Hindlimb muscle (tissue), 1 donor: ENCODE measurements at places on chromosomes 12 and 14. TPM values are rescaled to one million over a fixed set of nuclear protein-coding genes. Genes with fewer than 3 reads are reported as not detected.
A peak's percentile ranks its signal among the peaks of the same experiment; 100 is the strongest.

CIDEB gene
- 10.3 TPM for polyA plus RNA-seq

- DNase-seq: no peak
These were observed 44.9 kb upstream of the GAS2L3 start for GRCh38 chr12:100528471-100529127.

LIN7A gene
- polyA plus RNA-seq: 2.7 TPM

HRK gene
- 0.30 TPM for polyA plus RNA-seq

RERGL gene
- 0.21 TPM for polyA plus RNA-seq

- DNase-seq: no peak
These were observed 1.5 kb upstream of the RPAP3 start for GRCh38 chr12:47707355-47707754.

GRCh38 chr14:76546426-76547221 is 170.7 kb downstream of the ESRRB start:
- no peak for DNase-seq

TEX22 gene
- polyA plus RNA-seq: 0.56 TPM

GRCh38 chr12:27937768-27938167 is 34.8 kb downstream of the PTHLH start:
- DNase-seq: no peak

AKAP6 gene
- 67.7 TPM for polyA plus RNA-seq

FOXG1 gene
- polyA plus RNA-seq: not detected

GRCh38 chr14:85695300-85695699 is 165.4 kb downstream of the FLRT2 start:
- no peak for DNase-seq

DNA sequence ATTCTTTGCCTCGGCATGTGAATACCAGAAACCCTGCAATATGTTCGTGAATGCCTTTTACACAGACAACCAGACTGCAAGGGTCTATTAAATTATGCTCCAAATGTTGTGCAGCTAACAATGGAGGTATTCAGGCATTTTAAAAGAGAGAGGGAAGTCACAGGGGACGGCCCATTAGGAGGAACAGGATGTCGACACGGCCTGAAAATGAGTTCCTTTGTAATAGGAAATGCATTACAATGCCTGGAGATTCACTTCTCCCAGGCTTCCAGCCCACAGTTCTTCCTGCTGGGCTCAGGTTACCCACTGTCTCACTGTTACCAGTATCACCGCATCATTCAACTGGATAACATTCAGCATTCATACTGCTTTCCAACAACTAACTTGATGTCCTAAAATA is 2.5 kb downstream of the DUSP6 start:
- peak; percentile 58 for DNase-seq

- DNase-seq: no peak
These were observed 74.2 kb downstream of the FZD10 start for GRCh38 chr12:130236446-130236845.

DNA sequence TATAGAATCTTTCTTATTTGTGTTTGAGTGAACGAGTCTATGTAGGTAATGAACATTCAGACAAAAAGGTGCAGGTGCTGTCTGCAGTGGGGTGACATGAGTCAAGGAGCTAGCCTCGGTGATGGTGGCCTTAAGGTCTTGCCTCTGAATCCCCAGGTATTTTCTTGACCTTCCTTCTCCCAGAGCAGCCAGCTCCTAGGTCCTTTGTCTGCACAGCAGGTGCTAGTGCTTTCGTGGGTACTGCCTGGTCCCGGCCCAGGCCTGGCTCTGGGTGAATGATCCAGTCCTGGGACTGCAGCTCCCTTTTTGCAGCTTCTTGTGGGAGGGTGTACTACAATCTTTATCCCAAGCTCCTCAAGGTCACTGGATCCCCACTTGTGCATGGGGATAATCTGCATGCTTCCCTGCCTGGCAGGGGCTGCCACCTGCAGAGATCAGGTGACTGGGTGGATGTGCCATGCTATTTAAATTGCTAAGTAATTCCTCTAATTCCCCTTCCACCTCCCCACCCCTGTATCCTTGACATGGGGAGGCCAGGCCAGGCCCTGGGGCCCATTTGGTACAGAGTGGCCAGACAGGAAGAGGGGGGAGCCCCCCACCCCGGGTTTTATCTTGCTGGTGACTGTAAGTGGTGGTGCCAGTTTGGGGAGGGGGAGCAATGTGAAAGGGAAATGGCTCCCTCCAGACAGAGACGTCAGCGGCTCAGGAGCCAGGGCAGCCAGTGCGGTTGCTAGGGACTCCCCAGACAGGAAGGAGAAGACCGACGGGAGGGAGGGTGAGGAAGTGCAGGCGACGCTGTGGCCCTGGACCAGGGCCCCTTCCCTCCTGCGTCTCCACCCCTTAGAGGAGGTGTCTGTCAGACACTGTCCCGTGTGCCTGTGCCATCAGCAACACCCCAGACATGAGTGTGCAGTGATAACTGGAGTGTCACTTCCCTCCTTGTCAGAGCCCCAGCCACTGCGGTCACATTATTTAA is 6.7 kb downstream of the VASH1 start:
- DNase-seq: peak; percentile 42

- no peak for DNase-seq
These were observed 73.1 kb upstream of the PAWR start for GRCh38 chr12:79763766-79764452.

DNA sequence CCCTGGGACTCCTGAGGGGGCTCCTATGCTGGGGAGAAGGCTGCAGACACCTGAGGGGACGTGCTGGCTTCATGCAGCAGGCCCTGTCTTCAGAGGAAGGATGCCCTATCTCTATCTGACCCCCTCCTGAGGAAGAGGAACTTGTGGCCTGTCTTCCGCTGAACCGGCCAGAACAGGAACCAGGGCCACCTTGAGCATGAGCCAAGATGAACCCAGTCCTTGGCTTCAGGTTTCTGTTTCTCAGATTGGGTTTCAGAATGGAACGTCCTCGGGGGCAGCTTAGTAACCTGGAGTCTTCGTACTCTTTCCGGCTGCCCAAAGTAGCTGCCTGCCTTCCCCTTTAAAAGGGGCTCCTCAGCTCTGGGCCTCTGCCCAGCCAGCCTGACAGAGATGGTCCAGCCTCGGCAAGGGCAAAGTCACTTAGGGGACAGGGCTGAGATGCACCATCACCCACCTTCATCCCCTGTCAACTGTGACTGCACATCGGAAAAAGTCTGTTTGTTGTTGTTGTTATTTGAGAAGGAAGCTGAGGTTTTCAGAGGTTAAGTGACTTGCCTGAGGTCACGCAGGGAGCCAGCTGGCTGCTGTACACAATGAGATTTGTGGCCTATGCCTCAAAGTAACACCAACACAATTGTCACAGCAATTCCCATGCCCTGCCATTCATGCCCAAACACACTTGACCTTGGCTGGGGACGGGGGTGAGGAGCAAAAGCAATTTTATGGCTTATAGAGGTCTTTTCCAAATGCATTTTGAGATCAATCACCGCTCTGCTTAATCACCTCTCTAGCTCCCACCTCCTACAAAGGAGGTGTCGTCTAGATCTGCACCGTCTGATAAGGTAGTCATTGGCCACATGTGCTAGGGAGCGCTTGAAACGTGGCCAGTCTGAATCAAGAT is 13.4 kb downstream of the ASB2 start:
- DNase-seq: no peak

GALNT8 gene
- 4.4 TPM for polyA plus RNA-seq

GRCh38 chr14:81727218-81727617 is 193.6 kb upstream of the SEL1L start:
- no peak for DNase-seq

TAS2R20 gene
- 1.3 TPM for polyA plus RNA-seq

- DNase-seq: no peak
These were observed 309.7 kb downstream of the BMP4 start for GRCh38 chr14:53646925-53647324.

ABCC9 gene
- polyA plus RNA-seq: 84.5 TPM

FBXL14 gene
- 5.5 TPM for polyA plus RNA-seq

DNA sequence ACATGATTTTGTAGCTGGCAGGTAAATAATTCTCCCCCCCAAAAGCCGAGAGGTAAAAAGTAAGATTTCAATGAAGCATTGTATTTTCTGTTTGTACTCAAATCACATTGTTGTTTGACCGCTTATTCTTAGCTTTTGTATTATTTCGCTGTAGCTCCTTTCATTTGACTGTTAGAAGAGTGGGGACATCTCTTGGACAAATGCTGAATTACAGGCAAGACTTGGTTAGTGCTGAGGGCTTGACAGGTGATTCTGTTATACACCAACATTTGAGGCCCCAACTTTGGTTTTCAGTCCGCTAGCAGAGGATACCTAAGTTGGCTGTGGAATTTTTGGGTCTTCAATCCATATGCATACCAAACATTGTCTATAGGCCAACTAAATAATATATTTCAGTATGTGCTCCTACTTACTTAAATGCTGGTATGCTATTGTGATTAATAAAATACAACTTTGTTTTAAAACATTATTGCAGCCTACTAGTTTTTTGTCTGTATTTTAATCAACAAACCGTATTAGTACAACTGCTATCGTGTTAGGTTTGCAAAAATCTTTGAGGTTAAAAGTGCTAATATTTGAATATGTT is 102.2 kb downstream of the ERC1 start:
- DNase-seq: peak; percentile 45

BCL2L2 gene
- 35.6 TPM for polyA plus RNA-seq

IGF1 gene
- 21.8 TPM for polyA plus RNA-seq

DNA sequence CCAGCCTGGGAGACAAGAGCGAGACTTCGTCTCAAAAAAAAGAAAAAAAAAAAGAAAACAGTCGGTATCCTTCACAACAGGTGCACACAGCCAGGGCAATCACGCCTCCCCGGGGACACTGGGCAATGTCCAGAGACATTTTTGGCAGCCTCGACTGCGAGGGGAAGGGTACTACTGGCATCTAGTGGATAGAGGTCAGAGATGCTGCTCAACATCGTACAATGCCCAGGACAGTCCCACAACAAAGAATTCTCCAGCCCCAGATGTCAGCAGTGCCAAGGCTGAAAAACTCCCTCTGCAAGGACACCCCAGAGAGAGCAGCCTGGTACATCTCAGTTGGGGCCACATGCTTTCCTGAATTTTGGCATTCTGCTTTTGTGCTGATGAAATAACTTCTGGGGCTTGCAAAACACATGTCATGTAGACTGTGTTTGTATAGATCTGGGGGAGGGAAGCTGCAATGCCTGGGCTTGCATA is 21.5 kb downstream of the ALDH2 start:
- DNase-seq: no peak

KRT1 gene
- polyA plus RNA-seq: 20.8 TPM

DNA sequence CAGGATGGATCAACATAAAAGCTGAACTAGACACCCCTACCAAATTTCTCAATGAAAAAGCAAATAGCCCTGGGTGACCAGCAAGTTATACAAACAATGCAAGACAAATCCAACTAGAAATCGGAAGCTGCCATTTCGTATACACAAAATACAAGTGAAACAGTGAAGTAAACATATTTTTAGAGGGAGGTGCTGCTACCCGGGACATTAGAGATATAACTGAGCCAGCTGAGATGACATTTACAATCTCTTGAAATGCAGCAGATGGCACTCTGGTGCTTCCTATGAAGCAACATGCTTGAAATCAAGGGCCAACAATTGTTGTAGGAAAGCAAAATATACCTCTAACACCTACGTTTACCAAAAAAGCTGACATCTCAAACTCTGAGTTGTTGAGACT is 25.5 kb downstream of the BDKRB1 start:
- DNase-seq: no peak

- no peak for DNase-seq
These were observed 80.9 kb upstream of the TSPAN11 start for GRCh38 chr12:30845676-30846075.

DNA sequence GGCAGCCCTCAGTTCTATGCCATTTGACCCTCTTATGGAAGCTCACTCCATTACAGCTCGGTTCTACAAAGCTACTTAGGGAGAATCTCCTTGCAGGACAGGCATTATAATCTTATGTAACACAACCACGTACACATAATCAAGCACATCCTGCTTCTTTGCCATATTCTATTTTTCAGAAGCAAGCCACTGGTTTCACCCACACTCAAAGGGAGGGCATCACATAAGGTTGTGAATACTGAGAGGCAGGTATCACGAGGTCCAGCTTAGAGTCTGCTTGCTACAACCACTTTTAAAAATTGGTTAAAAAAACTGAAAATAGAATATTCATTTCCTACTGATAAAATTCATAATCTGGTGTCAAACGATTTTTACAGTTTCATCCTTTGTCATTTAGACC is 589.2 kb downstream of the SLC16A7 start:
- no peak for DNase-seq

DNA sequence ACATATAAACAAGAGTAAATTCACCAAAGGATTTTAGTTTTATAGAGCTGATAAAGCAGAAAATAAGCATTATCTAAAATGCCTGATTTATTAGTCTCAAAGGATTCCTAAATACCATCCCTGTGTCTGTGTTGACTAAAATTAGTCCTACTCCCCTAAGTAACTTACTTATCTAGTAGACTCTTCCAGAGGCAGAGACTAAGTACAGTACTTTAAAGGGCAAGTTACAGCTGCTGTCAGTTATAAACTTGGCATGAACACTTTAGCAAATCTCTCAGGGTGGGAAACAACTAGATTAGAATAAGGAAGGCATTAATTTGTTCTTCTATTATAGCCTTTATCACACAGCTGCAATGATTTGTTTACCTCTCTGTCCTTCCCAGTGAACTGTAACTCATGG is 46.0 kb downstream of the ATP2B1 start:
- DNase-seq: no peak

DNA sequence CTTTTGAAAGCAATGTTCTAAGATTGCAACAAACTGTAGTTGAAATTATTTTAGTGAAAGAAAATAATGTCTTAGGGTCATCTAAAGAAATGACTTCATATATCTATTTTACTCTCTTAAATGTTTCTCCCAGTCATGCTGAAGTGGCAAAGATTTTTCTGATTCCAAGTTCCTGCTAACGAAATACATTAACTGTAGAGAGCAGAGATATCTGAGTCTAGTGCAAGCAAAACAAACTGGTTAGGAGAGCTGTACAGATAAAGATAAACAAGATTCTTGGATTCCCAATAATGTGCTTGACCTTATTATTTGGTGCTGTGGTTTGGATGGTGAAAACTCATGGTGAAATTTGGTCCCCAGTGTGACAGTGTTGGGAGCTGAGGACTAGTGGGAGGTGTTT is 199.9 kb upstream of the PWP1 start:
- no peak for DNase-seq

GRCh38 chr12:128421375-128421774 is 154.4 kb downstream of the TMEM132C start:
- peak; percentile 66 for DNase-seq

- no peak for DNase-seq
These were observed 241.5 kb downstream of the GXYLT1 start for GRCh38 chr12:41903014-41903708.

SLC24A4 gene
- polyA plus RNA-seq: 1.2 TPM

- no peak for DNase-seq
These were observed 31.1 kb downstream of the ZFYVE21 start for GRCh38 chr14:103746701-103747100.

DNA sequence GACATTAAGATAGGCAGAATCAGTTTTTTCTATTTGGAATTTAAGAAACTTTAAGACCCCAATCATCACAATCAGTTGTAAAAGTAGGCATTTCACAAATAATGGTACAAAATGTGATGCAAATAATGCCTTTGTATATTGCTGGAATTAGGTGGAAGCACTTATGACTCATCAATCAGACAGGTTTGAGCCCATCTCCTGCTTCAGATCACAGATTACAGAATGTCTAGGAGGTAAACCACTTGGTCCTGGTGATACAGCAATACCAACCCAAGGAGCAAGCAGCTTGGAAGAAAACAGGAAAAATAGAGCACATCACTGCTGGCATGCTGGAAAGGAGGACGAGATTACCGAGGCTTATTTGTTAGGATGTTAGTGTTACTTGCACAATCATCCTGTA is 57.6 kb downstream of the C12orf56 start:
- DNase-seq: no peak
